ENCODE measurements at places on chromosomes 5 and 9.

- DNase-seq = no peak
Measured at GRCh38 chr9:87597710-87598443, 100.2 kb downstream of the DAPK1 start.

- no peak for DNase-seq
Measured at GRCh38 chr9:133777871-133778270, 39.7 kb upstream of the SARDH start.

DNA sequence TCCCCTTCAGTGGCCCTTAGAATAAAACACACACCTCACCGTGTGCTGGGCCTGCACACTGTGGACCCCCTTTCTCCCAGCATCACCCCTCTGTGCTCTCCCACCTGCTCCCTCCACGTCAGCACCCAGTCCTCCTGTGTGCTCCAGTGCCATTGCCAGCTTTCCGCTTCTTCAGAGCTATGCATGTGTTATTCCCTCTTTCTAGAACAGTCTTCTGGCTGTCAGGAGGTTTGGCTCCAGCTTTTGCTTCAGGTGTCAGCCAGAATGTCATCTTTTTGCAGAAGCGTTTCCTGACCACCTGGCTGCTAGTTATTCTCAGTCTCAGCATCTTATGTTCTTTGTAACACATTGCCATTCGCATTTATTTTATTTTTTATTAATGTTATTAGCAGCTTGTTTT is 119.7 kb downstream of the TLE4 start:
- DNase-seq = no peak

GRCh38 chr5:168681556-168682183 is 102.5 kb upstream of the PANK3 start:
- DNase-seq = no peak

GRCh38 chr9:108645520-108645919 is 210.3 kb downstream of the ACTL7B start:
- no peak for DNase-seq

- DNase-seq = no peak
Measured at GRCh38 chr5:757346-757930, 27.1 kb downstream of the ZDHHC11B start.

DNA sequence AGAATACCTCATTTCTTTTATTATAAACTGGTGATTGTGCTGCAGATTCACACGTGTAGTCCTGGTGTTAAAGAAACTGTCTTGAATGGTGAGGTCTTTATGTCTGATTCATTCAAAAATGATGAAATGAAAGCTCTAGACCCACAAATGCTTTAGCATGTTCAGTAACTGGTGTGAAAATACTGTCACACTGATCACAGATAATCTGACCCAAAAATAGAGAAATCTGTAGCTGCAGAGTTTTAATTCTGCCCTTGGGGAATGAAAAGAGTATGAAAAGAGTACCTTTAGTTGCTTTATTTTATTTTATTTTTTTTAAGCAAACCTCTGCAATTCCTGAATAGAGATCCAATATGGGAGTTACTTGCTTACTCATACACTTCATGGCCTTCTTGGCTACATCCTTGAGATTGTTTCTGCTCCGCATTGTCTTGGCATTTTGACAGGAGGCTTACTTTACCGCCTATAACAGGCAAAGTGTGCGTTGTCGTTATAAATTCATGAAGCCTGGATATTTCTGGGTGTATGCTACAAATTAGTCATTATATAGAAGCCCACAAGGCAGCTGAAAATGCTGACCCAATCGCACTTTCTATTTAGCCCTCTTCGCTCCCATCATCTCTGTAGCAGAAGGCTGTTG is 2.7 kb downstream of the RGMB start:
- no peak for DNase-seq

GRCh38 chr9:122192914-122193525 is 33.3 kb downstream of the MORN5 start:
- no peak for DNase-seq

- DNase-seq = no peak
Measured at GRCh38 chr9:126694206-126695081, 80.7 kb downstream of the LMX1B start.

Measured in activated gamma-delta T cell treated with anti-CD3 and anti-CD28 coated beads, Interleukin-2, amount 50 U/mL, for 16 hours (primary cell).